ENCODE measurements at places on chromosomes 2 and 18.

DNA sequence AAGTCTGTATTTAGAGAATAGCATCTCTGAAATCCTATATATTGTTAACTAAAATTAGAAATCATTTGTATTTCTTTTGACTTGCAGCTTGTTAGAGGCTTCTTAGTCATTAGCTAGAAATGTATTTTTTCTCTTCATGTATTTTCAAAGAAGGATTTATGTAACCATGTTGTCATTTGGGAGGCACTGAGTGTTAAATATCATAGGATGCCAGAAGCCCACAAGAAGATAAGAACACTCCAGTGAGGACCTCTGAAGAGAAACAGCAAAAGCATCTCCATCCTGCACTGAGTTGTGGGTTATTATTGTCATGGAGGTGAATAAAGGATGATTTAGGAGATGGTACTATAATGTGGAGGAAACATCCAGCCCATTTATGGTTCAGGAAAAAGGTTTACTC, 93.5 kb downstream of the UBE2E3 start:
- no peak for DNase-seq

DNA sequence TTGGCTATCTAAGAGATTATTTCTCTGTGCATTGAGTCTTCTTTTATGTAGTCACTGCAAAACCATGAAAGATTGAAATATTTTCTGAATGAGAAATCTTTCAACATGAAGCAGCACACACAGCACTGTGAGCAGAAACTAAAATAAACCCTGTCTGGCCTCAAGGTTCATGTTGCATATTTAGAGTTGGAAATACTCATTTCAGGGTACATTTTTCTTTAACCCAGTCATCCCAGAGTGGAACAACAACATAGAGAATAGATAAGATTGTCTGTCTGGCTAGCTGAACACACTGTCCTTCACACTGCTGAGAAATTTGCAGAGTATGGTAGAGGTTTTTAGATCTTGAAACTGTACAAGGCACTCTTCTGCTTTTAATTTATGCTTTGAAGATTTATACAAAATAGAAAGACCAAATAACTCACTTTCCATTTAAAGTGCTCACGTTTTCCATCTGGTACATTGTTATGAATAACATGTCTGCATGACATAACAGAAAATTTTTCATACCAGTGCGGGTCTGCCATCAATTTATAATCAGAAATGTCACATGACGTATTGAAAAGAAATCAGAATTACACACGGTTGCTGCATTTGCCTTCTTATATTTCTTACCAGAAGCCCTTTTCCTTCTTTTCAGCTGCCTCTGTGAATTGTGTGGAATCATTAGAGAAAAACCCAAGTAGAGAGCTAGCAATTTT, 25.0 kb upstream of the FN1 start:
- no peak for DNase-seq

DNA sequence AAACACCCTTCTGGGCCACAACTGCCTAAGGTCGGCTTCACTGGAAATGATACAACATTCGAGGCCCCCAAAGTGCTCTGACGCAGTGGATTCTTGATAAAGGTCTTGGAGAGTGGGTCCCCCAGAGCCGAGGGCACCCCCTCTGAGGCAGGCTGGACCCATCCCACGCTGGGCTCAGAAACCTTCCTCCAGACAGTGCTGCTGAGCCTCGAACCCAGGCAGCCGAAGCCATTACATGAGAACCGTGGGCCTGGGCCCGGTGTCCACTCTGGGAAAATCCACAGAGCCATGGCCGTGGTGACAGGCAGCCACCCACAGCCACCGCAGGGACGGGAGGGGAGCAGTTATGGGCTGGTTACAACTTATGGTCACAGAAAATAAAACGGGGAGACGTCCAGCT, 81.4 kb upstream of the ID2 start:
- DNase-seq = no peak

DNA sequence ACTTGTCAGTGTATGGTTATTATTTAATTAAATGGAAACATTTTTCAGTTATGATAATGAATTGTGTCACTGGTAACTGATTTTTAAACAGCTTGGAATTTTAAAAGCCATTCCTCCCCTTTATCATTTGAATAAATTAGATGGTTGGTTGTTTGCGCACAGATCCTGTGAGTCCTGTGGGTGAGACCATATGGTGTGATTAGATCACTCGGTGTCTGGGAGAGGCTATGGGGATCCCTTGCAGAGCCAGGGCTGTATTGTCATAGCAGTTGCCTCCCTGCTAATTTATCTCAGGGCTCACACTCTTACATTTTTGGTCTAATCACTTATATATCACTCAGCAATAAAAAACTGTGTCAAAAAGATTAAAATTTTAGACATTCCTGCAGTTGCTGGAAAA, 133.5 kb downstream of the ASXL3 start:
- peak; percentile 91 for DNase-seq

DNA sequence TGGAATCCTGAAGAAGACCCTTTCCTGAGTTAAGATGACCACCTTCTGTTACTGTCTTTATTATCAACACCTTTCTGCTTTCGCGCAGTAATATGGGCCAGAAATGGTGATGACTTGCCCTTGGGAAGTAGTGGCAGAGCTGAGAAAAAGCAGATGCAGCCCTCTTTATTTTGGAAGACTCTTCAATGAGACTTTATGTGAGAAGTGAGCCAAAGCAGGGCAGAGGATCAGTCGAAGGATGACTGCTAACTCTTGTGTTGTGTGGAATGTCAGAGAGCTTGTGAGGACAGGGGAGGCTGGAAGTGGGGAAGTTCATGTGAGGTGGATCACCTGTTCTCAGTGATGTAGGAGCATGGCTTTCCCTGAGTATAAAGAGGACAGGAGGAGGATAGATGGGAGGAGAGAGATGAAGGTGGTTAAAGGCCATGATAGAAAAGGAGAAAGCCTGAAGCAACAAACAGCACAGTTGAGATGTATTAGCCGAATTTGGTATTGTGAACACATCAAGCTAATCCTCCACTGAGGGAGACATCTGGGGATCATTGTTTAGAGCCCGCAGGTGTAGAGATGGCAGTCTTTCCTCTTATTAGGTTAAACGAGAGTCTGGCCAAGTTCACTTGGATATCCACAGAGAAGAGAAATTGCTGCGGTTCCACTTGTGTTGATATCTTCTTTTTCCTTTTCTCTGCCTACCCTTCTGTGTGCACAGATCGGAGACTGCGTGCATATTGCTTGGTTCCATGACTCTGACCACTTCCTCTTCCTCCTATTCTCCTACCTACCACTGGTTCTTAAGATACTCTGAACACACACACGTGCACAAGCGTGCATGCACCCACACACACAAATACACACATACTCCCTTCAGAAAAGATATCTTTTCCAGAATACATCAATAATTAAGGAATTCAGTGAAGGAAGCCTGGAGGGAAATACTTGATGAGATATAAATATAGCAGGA, 67.4 kb downstream of the SLC9A2 start:
- DNase-seq = no peak

DNA sequence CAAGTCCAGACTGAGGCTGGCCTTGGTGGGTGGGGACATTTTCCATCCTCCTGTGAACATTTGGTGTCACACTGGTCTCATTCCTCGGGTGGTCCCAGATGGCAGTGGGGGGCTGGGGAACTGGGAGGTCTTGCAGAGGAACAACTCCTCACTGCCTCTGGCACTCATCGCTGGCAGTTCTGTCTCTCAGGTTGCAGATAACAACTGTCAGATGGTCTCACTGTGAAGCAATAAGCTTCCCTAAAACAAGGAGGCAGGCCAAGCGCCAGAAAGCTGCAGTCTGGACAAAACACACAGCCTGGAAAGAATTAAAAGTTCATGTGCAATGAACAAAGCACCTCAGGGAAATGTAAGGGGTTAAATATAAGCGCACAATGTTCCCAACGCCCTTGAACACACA, 78.1 kb downstream of the IRS1 start:
- DNase-seq = peak; percentile 26

- DNase-seq = no peak
Observed at GRCh38 chr18:62198259-62198658, 11.2 kb downstream of the RELCH start.

DNA sequence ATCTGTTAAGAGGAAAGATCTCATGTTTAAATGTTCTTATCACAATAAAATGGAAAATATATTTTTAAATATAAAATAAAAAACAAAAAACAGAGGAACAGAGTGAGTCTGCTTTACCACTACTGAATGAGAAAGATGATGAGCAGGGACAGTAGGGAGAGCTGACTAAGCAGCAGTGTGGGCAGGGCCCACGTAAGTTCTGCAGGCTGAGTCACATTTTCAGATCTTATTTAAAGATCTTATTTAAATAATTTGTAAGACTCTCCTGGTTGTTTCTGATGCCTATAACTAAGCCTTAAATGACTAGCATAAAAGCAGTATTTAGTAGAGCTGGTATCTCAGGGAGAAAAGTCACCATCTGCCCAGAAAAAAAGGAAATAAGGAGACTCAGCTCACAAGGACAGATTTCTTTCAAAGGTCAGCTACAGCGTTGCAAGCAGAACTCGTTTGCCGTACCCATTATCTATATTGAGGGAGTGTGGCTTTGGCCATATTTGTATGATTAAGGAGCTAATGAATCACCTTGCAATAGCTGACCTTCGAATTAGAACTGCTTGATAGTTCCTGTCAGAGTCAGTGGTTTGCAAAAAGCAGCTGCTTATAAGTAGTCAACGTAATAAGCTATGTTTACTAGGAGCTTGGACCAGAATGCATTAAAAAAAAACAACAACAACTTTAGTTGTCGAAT, 322.1 kb upstream of the CHAC2 start:
- no peak for DNase-seq

DNA sequence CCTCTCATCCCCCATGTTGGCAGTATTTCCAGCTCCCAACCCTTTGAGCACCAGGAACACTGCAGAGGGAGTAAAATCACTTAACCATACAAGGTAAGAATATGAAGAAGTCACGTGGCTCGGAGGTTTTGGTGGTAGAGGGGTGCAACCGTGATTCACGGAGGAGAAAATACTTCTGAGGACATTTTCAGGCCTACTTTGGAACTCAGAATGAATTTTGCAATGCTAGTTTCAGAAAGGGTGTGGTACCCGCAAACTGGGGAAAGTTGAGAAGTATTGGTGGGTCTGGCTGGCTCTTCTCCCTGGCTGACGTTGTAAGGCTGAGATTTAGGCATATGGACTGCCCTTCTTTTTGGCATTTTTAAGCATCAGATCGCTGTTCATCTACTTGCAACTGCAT, 442 bp downstream of the SERPINB5 start:
- DNase-seq = no peak

GRCh38 chr18:55073834-55074233, 114.6 kb upstream of the CCDC68 start:
- no peak for DNase-seq

Data from NCI-H2171 treated with DMSO at 0.1 percent for 48 hours (cell line).